ENCODE measurements at places on chromosomes 12 and 14.

DNA sequence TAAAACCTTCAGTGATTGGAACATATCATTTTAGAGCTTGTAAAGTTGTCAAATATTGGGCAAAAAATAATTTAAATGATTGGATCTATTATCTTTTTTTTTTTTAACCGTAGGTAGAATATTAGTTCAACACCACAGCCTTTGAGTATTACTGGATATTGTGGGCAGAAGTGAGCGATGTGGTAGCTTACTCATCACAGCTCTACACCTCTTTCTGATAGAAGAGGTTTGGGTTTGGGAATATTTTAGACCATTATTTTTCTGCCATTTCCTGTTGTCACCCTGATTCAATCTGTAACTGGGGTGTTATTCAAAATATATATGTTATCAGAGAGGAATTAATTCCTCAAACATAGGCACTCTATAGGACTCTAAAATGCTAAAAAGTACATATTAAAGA lies 34.8 kb upstream of the SLC38A2 start:
- no peak for DNase-seq

DNA sequence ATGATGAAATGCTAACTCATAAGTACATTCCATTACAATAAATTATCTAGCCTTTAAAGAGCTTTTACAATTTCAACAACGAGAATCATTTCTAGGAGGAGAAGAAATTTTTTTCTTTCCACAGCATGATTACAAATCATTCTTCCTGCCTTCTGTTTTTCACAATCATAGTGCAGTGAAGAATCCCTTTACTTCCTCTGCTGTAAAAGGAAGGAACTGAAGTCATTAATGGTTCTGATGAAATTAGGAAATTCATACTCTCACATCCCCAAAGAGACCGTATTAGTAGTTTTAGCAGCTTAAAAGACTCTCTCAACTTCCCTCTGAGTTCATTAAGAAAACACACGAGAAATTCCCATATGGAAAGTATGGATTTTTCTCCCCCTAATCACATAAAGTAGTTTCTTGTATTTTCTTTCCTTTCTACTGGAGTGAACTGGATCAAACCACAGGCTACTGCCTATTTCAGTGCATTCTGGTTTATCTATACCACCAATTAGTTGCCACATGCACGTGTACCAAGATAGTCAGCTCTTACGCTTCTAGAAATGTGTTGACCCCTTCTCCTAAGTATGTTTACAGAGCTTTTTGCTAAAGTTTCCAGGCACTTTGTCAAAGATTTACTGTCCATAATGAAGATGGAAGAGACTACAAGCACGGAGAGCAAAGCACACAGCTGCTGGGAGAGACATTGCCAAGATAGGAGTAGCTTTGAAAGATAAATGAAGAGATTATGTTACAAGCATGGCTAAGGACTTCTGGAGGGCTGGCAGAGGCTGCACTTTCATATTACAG lies 58.9 kb upstream of the KITLG start:
- peak; percentile 90 for DNase-seq

- no peak for DNase-seq
Observed at GRCh38 chr14:30874999-30875787, 834 bp downstream of the COCH start.

DNA sequence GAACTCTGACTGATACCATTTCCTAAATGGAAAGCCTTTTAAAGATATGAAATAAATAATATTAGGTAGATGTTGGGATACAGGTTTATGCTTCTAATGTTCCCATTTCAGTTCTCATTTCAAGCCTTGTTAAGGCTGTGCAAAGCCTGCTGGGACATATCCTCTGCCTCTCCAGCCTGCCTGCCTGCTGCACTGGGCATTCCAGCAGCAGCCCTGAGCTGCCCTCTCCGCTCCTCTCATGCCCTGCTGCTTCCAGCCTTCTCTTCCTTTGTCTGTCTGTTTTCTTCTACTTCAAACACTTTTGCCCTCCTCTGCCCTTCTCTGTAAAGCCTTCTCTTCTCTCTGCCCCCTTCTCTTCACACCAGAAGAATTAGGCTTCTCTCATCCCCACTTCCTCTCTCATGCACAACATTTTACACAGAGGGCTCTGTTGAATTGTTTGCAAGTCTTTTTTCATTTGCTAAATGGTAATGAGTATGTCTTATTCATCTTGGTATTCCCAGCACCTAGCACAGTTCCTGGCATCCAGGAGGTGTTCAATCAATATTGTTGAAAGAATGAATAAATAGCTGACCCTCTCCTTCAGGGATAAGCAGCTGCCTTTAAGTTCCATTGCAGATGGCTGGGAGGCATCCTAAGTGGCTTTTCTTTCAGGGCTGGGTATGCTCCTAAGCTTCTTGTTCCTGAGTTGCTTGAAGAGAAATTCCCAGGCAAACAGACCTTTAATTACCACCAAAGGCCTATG lies 292.3 kb downstream of the TMEM117 start:
- DNase-seq = no peak

GRCh38 chr14:53943751-53944083 lies 12.9 kb downstream of the BMP4 start:
- no peak for DNase-seq

GRCh38 chr14:66032800-66033199 lies 453.4 kb upstream of the CCDC196 start:
- DNase-seq = no peak

GRCh38 chr14:62952226-62952625 lies 93.0 kb downstream of the KCNH5 start:
- no peak for DNase-seq

DNA sequence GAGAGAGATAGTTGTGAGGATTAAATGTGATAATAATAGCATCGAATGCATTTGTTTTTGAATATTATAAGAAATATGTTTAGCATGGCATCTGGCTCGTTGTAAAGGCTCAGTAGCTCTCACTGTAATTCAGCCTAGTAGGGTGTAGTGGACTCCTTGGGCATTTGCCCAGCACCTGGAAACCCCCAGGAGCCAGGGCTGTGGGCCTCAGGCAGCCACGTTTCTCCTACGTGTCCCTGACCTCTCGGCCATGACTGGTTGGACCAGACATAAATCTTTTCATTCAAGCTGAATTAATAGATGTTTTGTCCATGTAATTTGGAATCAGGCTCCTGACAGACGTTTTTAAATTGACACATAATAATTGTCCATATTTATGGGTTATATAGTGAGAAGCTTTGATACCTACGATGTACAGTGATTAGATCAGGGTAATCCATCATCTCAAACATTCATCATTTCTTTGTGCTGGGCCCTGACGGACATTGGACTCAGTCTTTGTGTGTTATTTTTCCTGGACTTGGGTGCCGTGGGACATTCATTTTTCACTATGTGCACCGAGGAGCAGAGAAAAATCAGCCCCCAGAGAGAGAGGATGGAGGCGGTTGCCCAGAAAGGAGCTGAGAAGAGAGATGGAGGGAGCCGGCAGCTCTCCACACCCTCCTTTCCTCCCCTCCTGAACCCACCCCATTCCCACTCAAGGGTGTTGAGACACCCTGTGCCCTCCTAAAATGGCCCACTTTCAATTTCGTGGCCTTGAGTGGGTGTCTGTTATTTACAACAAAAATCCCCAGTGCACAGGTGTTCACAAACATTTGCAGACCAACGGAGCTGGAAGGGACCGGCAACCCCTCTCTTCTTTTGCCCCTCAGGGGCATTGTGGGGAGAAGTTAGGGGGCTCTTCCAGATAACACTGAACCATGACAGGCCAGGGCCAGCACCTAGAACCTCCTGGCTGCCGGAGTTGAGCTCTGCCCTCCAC lies 296.4 kb downstream of the DPF3 start:
- DNase-seq = no peak
